ENCODE measurements at places on chromosomes 16 and 17.

- DNase-seq, result no peak
These were observed 250.1 kb upstream of the RPL38 start for GRCh38 chr17:73953206-73954033.

DNA sequence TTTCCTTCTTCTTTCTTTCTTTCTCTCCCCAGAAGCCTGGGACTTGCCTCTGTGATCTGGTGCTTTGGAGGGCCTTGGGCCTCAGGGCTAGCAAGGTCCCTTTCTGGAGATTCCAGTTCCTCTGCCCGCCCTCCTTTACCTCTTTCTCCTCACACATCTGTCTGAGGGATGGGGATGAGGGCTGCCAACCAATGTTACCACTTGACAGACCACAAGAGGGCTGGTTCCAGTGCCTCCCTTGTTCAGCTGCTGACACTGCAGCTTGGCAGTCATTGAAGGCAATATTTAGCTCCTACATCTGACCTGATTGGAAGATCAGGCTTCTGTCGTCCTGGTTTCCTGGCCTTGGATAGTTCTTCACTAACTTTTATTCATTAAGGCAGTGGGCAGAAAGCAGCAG lies 3.6 kb upstream of the ZNF652 start:
- no peak for DNase-seq

DNA sequence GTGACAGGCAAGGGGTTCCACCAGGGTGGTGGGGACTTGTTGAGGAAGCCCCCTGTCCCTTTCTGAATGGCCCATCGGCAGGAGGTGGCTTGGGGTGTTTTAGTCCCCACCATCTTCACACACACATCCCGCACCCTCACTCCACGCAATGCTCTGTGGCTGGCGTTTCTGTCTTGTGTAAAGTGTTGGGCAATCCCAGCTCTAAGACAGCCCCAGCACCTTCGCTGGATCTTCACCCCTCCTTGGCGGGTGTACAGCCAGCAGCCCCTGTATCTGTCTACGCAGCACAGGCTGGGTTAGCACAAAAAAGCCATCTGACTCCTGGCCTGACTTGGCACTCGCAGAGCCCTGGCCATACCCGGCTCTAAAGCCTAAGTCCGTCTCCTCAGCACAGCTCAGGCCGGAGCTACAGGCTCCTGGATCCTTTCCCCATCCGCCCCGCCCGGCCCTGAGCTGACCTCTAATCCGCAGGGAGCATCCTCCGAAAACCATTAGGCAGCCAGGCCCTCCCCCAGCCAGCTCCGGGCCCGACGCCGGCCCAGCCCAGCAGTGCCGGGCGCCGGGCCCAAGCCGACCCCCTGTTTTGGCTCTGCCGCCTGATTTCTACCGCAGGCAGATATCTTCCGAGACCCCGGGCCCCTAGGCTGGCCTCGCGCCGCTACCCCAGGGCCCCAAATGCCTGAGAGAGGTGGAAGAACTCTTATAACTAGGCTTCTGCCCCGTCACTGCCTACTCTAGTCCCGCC lies 42.4 kb upstream of the TAC4 start:
- DNase-seq, result no peak

GRCh38 chr16:68229431-68230175 lies 6.3 kb downstream of the ESRP2 start:
- DNase-seq, result peak; percentile 33

GRCh38 chr17:412211-413015 lies 59.8 kb upstream of the RPH3AL start:
- DNase-seq, result no peak

- DNase-seq, result no peak
These were observed 26.6 kb downstream of the C16orf74 start for GRCh38 chr16:85724126-85724879.

DNA sequence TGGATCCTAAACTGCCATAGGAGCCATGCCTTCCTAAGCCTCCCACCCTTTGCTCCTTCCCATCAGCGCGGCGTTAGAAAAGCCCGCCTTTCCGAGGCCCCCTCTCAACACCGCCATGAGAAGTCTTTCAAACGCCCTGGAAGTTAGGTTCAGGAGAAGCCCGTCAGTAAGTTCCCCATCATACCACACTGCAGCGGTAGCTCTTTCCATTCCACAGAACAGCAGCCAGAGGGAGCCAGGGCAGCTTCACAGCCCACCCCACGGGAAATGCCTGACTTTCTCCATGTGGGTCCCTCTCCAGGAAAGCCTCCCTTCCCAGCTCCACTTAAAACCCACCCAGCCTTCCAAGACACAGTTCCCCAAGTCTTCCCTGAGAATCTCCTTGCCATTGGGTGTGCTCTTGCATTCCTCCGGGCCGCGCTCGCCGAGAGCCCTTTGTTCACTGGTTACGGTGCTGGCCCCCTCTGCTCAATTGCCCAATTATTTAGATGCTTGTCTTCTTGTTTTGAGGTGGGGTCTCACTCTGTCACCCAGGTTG lies 28.7 kb downstream of the KIAA0513 start:
- DNase-seq, result no peak

GRCh38 chr17:81579821-81580321 lies 27.7 kb upstream of the FAAP100 start:
- no peak for DNase-seq

- no peak for DNase-seq
These were observed 58.8 kb downstream of the CEP95 start for GRCh38 chr17:64565563-64565962.

DNA sequence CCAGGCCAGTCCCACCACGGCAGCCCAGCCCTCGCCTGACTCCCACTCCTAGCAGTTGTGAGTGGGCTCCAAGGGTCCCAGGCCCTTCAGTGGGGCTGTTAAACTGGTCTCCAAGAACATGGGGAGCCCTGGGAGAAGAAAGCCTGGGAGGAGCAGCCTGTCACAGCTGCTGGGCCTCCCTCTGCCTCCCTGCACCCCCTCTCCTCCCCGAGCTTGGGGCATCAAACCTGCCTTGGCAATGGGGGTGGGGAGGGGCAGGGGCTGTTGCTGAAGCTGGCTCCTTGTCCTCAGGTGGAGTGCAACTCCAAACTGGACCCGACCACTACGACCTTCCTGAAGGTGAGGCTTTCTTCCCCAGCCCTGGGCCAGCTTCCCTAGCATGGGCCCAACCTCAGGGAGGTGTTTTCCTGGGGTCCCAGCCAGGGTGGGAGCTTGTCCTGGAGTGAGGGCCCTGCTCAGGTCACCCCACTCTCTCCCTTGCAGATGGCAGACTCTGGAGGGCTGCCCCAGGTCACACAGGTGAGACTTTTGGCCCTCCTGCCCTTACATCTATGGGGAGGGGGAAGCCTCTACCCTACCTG lies 6.6 kb upstream of the SETD6 start:
- no peak for DNase-seq

GRCh38 chr17:46205975-46206374 lies 12.7 kb upstream of the KANSL1 start:
- no peak for DNase-seq

- no peak for DNase-seq
These were observed 15.0 kb upstream of the CBX8 start for GRCh38 chr17:79811868-79812352.

DNA sequence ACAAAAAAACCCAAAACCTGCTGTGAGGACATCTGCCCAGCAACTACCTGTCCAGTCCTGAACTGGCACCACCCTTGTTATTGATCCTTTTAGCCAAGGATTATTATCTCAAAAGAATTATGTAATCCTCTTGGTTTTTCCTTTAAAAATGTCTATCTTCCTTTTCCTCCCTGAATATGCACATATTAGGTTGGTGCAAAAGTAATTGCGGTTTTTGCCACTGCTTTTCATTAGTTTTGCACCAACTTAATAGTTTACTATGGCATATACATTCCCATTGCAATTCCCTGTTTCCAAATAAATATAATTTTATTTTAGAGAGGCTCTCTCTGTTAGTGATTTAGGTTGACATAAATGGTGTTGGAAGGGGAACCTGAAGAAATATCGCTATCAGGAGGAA lies 51.3 kb downstream of the MPHOSPH6 start:
- no peak for DNase-seq

DNA sequence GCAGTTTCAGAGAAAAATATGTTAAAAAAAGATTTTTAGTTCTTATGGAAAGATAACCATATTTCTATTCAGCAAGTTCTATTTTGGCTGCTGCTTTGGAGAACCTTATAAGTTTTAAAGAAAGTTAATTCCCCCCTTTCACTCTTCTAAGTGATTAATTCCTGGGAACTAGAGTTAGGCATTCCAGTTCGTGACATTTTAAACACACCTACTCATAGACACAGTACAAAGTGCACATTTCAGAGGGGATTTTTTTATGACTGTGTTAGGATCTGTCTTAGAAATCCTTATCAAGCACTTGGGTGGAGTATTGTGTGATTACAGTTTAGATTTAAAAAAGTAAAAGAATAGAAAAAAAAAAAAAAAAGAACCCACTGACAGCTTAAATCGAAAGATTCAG lies 3.5 kb upstream of the CDH11 start:
- no peak for DNase-seq

DNA sequence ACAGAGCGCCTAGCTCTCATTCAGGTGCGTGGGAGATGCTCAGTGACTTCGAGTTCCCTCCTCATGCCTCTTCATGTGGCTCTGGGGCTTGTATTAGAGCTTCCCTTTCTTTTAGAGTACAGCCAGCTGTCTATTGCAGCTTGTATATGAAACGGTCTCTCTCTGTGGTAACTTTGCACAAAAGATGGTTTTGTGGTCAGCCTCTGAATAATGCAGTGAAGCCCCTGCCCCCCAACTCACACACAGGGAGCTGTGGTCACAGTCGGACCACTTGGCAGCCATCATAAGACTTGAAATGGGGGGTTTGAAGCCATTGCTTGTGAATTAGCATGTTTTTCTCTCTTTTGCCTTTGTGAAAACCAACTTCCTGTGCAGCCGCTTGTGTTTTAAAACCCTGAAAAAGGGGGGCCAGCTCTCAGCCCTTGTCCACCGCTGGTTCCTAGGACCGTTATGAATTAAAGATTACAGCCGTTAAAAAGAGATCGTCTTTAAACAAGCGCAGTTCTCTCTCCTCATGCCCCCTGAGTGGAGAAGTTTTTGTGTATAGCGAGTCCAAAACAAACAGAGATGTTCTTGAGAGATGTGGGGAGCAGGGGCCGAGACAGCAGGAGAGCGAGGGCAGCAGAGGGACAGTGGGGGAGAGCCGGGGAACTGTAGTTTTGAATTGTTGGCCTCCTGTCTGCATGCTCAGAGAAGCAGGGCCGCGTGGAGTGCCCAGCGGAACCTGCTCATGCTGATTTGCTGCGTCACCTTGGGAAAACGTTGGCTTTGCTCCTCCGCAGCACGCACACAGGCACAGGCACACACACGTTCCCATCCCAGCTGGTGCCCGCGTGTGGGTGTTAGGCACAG lies 199.0 kb downstream of the MSI2 start:
- no peak for DNase-seq

GRCh38 chr16:85620374-85620773 lies 7.3 kb downstream of the GSE1 start:
- no peak for DNase-seq

DNA sequence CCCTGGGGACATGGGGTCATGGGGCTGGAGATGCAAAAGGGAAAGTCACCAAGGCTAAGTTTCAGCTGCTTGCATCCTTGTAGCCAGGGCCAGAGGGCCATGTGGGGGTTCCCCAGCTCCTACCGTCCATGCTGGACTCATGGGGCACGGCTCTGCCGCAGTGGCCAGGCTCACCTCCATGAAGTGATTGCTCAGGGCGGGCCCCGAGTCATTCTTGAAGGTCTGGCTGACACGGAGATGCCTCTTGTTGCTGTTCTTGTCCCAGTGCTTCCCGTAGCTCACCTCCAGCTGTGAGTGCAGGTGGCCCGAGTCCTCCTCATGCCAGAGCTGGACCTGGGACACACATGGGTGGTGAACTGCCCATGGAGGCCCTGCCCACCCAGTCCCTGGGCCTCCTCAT lies 114.5 kb downstream of the RMI2 start:
- DNase-seq, result no peak

DNA sequence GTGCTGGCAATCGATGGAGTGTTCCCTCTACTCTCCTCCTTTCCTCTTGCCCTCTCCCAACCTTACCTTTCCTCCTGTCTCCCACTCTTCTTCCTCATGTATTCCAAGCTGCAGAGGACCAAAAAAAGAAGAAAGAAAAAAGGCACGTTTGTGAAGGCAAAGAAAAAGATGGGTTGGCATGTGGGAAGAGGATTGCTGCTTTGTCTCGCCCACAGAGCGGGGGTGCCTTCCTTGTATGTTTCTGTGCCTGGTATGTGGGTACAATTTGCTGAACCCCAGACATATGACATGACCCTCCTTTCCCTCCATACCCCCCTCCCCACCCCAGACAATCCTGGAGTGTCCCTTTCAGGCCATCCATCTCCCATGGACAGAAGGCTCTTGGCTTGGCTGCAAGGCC lies 13.1 kb upstream of the CTCF start:
- no peak for DNase-seq

GRCh38 chr16:11417487-11417886 lies 72.2 kb downstream of the RMI2 start:
- no peak for DNase-seq

DNA sequence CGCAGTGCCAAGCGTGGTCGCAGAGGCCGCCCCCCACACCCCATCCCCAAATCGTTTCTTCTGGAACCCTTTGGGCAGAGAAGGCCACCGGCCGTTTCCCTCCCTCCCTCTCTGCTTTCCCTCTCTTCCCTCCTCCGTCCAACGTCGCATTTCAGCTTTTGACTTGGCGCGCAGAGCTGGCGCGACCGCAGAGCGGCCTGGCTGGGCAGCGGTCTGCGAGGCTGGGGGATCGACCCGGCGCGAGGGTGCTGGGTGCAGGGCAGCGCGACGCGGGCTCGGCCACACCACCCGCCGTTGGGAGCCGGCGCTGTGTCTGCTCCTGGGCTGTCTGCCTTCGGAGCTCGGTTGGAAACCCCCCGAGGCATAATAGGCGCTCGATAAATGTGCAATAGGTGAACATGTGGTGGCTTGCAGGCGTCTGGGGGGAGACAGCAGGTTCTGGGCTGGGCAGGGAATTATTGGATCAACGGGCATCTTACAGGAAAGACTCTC lies 2.8 kb upstream of the NTN3 start:
- no peak for DNase-seq

DNA sequence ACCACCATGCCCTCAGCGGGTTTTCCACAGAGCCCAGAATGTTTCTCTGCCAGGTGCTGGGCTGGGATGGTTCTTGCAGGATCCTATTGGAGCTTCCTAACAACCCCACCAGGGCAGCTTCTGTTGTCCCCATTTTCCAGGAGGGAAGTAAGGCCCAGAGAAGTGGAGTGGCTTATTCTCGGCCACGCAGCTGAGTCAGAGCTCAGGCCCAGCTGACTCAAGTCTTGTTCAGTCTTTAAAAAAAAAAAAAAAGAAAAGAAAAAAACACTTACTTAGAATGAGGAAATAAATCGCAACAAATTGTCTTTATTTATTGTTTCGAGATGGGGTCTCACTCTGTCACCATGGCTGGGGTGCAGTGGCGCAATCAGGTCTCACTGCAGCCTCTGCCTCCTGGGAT lies 413.0 kb downstream of the CPPED1 start:
- no peak for DNase-seq

GRCh38 chr16:27670071-27670810 lies 120.3 kb downstream of the KATNIP start:
- no peak for DNase-seq

GRCh38 chr17:44359006-44359405 lies 4.6 kb downstream of the FAM171A2 start:
- DNase-seq, result no peak

Data from stimulated activated CD4-positive, alpha-beta T cell treated with anti-CD3 and anti-CD28 coated beads, Interleukin-1b, Interleukin-23, amount 100 ng/mL, for 1 hour (primary cell).